Progenitor cell of endocrine pancreas (in vitro differentiated cells): ENCODE measurements at places on chromosomes 1 and 21.

GRCh38 chr1:230916587-230917283 lies 48.4 kb upstream of the C1orf198 start:
- no peak for DNase-seq

DNA sequence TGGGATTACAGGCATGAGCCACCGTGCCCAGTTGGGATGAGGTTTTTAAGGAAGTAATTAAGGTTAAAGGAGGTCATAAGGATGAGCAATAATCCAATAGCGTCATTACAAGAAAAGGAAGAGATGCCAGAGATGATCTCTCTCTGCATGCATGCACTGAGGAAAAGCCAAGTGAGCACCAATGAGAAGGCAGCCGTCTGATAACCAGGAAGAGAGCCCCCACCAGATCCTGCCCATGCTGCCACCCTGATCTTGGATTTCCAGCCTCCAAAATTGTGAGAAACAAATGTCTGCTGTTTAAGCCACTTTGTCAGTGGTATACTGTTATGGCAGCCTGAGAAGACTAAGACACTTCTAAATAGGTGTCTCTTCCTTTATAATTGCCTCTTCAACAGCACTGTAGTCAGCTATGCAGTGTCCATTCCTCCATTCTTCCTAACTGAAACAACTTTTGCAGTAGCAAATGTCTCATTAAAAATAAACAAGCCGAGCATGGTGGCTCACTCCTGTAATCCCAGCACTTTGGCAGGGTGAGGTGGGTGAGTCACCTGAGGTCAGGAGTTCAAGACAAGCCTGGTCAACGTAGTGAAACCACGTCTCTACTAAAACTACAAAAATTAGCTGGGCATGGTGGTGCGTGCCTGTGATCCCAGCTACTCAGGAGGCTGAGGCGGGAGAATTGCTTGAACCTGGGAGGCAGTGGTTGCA lies 216.2 kb upstream of the RUNX1 start:
- DNase-seq: no peak

DNA sequence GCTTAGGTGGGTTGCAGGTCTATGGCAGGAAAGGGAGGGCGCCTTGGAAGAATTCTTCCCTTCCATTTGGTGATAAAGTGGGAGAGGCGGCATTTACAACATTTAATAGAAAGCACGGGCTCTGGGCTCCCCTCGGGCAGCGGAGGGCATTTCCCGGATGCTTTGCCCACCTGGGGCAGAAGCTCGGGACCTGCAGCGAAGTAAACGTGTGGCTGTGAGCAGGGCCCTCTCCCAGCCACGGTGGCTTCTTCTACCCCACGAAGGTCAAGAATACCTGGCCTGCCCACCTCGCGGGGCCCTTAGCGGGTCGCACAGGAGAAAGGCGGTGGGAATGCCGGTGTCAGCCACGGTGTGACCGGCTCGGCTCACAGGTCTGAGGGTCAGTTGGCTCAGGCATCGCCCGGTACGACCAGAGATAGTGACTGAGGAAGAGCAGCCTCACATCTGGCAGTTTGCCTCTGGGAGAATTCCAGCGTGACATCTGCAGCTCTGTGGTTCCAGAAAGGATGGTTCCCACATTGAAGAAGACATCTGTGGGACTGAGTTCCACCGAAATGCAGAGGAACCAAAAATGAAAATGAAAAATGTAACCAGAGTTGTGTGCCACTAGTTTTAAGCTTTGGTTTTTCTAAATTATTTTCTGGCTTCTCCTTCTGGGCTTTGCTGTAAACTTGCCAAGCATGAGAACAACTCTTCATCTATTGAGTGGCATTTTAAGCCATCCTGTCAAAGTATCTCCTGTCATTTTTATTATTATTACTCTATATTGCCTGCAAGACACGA lies 720 bp upstream of the F3 start:
- DNase-seq: no peak

DNA sequence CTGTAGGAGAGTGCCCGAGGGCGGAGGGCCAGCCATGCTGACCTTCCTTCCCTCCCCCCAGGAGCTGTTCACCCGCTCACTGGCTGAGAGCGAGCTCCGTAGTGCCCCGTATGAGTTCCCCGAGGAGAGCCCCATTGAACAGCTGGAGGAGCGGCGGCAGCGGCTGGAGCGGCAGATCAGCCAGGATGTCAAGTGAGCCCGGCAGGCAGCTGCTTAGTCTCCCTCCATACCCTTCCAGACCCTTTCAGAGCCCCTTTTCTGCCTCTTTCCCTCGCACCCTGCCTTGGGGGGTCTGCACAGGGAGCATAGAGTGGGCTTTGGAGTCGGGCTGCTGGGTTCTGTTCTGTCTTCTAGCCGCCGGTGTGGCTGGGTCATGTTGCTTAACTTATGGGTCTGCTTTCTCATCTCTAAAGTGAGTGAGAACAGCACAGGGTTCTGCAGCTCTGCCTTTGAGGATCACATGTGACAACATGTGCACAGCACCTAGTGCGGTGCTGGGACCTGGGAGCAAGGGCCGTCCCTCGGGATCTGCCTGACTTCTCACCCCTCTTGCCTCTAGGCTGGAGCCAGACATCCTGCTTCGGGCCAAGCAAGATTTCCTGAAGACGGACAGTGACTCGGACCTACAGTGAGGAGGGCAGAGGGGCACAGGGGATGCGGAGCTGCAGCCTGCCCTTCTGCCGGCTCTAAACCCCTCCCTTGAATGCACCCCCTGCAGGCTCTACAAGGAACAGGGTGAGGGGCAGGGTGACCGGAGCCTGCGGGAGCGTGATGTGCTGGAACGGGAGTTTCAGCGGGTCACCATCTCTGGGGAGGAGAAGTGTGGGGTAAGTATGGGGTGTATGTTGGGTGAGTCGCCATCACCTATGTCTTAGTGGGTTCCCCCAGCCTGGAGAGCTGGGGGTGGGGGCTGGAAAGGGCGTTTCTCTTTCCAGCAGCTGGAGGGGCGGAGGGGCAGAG lies 6.2 kb downstream of the AMPD2 start:
- no peak for DNase-seq

- no peak for DNase-seq
Observed at GRCh38 chr1:215529111-215529510, 38.0 kb upstream of the KCTD3 start.

DNA sequence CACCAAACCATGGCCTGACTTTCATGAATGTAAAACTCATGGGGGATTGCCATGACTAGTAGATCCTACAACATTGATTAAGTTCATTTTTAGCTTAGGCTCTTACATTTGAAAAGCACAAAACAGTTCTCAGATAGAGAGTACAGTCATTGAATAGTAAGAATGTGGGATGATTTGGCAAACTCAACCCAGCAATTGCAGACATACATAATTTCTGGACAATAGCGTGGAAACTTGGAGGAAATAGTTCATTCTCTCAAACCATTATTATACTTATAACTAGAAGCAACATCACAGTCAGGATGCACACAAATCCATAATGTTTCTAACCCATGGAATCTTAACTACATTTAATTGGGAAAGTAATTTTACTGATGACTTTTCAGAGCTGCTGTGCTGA lies 598.2 kb downstream of the LMO4 start:
- no peak for DNase-seq

DNA sequence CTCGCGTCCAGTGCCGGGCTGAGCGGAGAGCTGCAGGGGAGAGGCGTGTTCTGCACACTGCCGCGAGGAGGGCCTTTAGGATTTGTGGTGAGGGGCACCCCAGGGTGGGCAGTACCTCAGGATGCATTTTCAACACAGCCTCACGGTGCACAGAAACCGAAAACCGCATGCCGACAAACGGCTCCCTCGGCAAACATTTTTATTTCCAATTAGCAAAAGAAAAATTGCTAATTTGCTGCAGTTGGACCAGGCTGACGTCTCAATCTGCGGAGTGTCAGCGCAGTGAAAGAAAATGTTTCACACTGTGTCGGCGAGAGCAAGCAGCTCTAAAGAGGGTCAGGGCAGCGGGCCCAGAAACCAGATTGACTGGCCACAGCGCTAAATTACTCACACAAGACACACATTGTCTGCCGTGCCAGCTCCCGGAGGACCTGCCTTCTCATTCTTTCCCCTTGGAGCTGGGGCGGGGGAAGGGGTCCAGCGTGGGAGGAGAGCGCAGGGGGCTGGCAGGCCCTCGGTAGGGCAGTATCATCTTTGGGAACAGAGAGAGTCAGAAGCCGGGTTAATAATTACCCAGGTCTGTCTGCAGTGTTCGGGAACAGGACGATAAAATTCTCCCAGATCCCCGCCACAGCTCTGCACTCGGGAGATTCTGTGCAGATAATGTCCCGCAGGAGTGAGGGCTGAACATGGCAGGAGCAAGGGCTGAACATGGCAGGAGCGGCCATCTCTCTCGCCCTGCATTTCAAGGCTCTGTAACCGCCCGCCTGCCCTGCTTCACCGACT lies 150.2 kb downstream of the PRDM16 start:
- DNase-seq: no peak
